ENCODE measurements at places on chromosomes 5 and 9.

DNA sequence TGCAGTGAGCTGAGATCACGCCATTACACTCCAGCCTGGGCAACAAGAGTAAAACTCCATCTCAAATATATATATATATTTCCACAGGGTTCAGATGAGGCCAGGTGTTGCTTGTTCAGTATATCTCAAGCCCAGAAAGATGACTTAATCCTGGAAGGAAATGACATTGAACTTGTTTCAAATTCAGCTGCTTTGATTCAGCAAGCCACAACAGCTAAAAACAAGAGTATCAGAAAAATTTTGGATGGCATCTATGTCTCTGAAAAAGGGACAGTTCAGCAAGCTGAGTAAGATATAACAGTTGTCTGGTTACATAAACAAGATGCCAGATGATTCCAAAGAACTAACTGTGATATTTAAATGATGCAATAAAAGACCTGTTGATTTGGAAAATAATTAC, 352.0 kb downstream of the KCTD16 start:
- DNase-seq = no peak

- DNase-seq = no peak
Observed at GRCh38 chr5:162769019-162769418, 668.4 kb upstream of the CCNG1 start.

DNA sequence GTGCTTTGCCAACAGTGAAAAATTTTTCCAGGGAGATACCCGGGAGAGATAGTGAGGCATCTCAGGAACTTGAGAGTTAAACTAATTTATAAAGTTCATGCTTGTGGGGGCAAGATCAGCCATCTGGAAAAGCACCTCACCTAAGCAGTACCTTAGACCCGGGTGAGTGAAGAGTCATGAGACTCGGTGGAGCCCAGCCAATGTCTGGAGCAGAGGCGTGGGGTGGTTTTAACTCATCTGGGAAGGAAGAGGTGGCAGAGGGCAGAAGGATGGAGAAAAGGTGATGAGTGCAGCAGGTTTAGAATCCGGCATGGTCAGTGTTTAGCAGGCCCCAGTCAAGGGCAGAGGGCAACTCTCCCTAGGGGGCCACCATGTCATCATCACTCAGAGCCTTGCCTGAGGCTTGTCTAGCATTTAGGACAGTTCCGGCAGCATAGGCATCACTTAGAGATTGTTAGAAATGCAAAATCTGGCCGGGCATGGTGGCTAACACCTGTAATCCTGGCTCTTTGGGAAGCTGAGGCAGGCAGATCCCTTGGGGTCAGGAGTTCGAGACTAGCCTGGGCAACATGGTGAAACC, 4.3 kb upstream of the RNF183 start:
- no peak for DNase-seq

DNA sequence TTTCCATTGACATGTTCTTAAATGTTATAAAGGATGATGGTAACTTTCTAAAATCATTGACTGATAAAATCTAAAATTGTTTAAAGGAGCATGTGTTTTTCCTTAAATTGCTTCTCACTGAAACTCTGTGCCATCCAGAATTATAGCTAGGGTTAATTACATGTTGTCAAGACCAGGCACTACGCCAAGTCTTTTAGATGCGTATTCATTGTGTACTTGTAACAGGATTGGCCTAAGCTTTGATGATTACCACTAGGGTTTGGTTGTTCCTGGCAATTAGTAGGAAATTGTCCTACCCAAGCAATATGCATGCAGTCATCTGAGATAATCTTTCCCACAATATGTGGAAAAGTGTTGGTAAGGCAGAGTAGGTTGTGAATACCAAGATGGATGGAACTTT, 43.8 kb downstream of the PRKACG start:
- no peak for DNase-seq

GRCh38 chr5:149325894-149326293, 19.4 kb upstream of the GRPEL2 start:
- DNase-seq = no peak

DNA sequence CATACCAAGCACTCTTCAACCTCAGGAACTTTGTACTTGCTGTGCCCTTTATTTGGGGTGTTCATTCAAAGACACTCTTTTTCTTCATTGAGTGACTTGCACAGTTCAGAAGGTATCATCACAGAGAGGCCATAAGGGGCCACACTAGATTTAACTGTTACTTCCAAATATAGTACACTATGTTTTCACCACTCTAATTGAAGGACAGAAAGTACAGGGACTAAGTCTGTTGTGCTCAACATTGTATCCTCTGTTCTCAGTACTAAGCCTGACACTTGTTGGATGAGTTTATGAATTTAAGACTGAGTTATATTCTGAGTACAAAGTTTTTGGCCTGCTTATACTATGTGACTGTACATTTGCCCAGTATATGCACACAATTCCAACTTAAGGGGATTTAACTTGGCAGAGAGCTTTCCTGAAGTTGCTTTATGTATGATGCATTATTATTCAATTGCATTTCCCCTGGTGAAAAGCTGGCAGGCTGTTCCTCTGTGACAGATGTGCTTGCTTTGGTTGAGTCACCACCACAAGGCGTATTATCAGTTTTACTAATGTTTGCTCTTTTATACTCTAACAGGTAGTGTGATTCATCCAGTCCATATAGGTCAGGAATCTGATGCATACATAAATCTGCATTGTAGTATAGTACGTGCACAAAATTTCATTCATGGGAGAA, 714.8 kb downstream of the TLR4 start:
- no peak for DNase-seq

DNA sequence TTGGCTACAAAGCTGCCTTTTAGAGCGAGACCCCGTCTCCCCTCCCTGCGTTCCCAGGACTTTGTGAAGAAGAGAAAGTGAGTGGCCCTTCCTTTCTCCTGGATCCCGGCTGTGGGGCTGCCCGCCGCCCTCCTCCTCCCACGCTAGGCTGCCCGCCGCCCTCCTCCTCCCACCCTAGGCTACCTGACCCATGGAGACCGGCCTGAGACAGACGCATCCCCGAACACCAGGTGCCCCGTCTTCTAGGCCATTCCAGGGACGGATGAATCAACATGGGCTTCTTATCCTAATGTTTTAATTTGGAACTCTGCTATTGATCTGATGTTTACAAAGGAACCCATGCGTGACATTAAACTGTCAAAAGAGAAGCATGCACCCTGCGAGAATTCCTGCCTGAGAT, 117.3 kb upstream of the LPCAT1 start:
- no peak for DNase-seq

- DNase-seq = no peak
Observed at GRCh38 chr9:32574858-32575257, 1.9 kb upstream of the NDUFB6 start.
